ENCODE measurements at places on chromosomes 3 and 15.
A peak's percentile ranks its signal among the peaks of the same experiment; 100 is the strongest.

DNA sequence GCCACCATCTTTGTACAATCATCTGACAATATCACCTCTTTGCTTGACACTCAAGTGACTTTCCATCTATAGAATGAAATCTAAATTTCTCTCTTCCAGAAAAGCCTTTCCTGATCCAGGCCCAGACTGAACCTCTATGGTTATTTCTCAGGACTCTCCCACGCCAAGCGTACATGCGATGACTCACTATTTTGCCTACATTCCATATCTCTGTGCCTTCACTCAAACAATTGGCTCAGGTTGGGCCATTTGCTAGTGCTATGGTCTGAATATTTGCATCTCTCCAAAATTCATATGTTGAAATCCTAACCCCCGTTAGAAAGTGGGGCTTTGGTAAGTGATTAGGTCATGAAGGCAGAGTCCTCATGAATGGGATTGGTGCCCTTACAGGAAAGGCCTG, 43.9 kb downstream of the ST3GAL6 start:
- DNase-seq: no peak

DNA sequence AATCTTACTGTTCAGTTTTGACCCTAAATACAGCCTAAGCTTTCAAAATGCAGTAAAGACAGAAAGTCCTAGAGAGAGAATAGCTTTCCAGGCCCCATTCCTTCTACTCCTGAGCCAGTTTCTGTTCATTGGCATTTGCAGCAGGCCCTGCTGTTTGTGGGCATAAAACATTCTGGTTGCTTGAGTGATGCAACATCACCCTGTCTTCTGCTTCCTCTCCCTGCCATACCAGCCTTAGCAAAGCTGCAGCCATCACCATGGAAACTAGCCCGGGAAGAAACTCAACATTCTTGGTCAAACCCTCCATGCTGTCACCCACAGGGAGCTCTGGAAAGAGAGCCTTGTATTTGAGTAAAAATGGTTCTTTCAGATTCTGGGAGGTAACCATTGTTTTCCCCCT, 325.7 kb downstream of the MAGI1 start:
- peak; percentile 82 for DNase-seq

- DNase-seq: no peak
Observed at GRCh38 chr3:69092030-69092516, 7.3 kb downstream of the ARL6IP5 start.

DNA sequence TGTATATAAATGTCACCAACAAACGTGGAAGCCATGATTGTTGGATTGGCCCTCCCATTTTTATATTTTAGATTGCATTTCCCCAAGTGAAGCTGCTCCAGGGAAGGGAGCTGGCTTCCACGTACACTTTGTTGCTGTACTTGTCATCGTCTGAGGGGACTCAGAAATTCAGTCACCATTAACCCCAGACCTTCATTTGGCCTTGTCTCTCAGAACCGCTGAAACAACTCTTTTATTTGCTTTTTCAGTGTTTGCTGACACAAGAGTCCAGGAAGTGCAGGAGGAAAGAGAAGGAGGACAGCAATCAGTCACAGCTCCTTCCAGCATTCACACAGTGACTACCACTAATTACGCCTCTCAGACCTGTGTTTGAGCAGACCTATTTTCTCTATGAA, 276.5 kb downstream of the TBL1XR1 start:
- DNase-seq: no peak

- no peak for DNase-seq
Observed at GRCh38 chr3:168476360-168476980, 380.7 kb upstream of the GOLIM4 start.

Data from GM04504 (cell line).